ENCODE measurements at places on chromosomes 7 and 10.

GRCh38 chr10:45425621-45426563 is 51.9 kb downstream of the ALOX5 start:
- peaks cover 20% of the 10 kb centered on the region for H3K4me1 ChIP-seq
- no peak overlapping the region for H3K27ac ChIP-seq
- peaks cover 4% of the 10 kb centered on the region for H3K36me3 ChIP-seq

DNA sequence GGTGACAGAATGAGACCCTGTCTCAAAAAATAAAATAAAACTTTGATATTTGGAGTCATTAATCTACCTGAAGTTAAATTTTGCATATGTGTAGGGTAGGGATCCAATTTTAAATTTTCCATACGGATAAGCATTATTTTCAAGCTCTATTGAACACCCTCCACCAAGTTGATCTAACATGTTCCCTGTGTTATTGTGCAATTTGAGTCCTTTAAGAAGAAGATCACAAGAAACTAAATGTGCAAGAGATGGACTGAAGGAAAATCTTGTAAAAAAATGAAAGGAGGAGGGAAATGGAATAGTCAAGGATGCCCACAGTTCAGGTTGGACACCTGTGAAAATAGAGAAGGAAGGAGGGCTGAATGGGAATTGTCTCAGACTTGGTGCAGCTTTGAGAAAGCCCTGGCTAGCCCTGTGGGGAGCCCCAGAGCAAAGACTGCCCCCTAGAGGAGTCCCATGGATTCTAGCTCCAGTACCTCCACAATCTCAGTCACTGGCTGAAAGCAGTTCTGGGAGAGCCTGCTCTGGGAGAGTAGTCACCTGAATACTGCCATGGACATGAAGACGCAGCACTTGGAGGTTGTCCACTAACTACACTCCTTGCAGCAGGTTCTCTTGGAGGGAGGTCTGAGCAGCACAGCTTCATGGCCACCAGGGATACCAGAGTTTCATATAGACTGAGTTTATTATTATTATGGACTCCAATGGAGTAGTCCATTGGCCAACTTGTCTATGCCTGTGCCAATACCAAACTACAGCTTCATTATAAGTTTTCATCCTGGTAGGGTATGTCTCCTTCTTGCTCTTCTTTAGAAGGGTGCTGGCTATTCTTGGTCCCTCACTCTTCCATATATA is 5.7 kb upstream of the TIAL1 start:
- H3K27me3 ChIP-seq: no peaks in the 10 kb centered on the region
- DNase-seq: no peak
- peaks cover 3% of the 10 kb centered on the region for H3K4me1 ChIP-seq
- H3K4me3 ChIP-seq: no peak overlapping the region
- H3K36me3 ChIP-seq: no peaks in the 10 kb centered on the region

DNA sequence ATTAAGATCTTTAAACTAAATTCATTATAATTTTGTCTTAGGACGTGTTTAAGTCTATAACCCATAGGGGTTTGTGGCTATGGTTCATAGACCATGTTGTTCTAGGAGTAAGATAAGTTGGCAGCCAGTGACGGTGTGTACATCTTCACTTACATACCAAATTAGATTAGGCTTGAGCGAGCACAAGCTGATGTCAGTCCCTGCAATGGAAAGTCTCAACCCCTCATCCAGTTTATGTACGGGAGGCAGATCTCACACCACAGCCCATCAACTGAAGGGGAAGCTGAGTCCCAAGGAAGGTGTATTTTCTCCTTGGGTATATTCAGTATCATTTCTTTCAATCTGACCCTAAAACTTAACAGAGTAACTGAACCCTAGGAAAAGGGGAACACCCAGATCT is 5.1 kb upstream of the SMC3 start:
- H3K36me3 ChIP-seq: no peaks in the 10 kb centered on the region
- H3K27me3 ChIP-seq: peaks cover 3% of the 10 kb centered on the region
- DNase-seq: no peak
- H3K27ac ChIP-seq: no peak overlapping the region
- H3K4me1 ChIP-seq: peaks cover 6% of the 10 kb centered on the region

DNA sequence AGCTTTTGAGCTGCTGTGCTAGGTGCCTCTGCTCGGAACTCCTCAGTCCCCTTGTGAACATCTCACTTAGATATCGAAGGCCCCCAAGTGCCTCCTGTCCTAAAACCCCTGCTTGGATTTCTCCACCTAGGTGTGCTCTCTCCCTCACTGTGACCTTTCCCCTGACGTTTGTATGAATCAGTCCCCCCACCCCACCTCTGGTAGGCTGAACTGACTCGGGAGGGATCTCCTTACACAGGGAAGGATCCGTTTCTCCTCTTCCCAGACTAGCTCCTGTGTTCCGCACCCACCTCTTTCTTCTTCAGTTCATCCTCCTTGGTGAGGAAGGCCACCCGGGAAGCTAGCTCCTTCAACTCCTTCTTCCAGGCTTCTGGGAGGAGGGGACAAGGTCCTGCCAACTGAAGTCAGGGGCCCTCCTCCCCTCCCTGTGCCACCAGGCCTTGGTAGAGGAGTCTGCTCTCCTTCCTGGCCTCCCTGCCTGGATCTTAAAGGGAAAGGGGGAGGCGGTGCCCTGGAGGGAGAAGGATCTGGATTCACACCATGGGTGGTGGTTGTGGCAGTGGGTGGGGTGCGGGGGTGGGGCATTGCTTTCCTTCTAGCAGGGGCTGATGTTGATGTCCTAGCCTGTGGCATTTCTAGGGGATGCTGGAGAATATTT is 6.8 kb downstream of the TBATA start:
- H3K4me3 ChIP-seq: no peak overlapping the region
- no peak overlapping the region for H3K27ac ChIP-seq
- no peak for DNase-seq
- H3K27me3 ChIP-seq: no peaks in the 10 kb centered on the region

DNA sequence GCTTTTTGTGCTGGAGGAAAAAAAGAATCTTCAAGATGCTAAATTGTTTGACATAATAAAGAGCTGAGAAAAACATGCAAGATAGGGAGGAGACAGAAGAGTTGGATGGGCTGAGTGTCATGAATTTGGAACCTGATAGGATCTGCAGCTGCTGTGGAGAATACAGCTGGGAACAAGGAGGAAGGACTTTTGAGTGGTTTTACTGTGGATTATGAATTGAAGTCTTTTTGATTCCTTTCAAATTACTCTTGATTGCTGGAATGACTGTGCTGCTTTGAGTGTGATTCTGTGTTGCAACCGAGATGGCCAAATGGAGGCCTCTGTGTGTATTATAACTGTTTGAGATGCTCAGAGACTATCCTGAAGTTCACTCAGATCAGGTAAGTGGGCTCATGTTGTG is 4.0 kb downstream of the EFCAB10 start:
- no peak for DNase-seq
- peaks cover 6% of the 10 kb centered on the region for H3K4me1 ChIP-seq
- no peak overlapping the region for H3K27ac ChIP-seq
- H3K4me3 ChIP-seq: no peak overlapping the region
- H3K27me3 ChIP-seq: no peaks in the 10 kb centered on the region

GRCh38 chr10:26436848-26437247 is 1.3 kb upstream of the APBB1IP start:
- no peak for DNase-seq
- no peaks in the 10 kb centered on the region for H3K36me3 ChIP-seq
- no peak overlapping the region for H3K4me3 ChIP-seq
- no peaks in the 10 kb centered on the region for H3K27me3 ChIP-seq

GRCh38 chr7:35726654-35727053 is 31.7 kb upstream of the HERPUD2 start:
- no peaks in the 10 kb centered on the region for H3K27me3 ChIP-seq
- peak overlapping the region; percentile 99 for H3K27ac ChIP-seq
- H3K36me3 ChIP-seq: no peaks in the 10 kb centered on the region
- no peak overlapping the region for H3K4me3 ChIP-seq
- no peak for DNase-seq
- H3K4me1 ChIP-seq: peaks cover 91% of the 10 kb centered on the region

GRCh38 chr10:124798781-124799180 is 2.8 kb upstream of the ABRAXAS2 start:
- no peak for DNase-seq
- no peak overlapping the region for H3K4me3 ChIP-seq
- no peak overlapping the region for H3K27ac ChIP-seq
- peaks cover 13% of the 10 kb centered on the region for H3K4me1 ChIP-seq
- H3K27me3 ChIP-seq: no peaks in the 10 kb centered on the region

DNA sequence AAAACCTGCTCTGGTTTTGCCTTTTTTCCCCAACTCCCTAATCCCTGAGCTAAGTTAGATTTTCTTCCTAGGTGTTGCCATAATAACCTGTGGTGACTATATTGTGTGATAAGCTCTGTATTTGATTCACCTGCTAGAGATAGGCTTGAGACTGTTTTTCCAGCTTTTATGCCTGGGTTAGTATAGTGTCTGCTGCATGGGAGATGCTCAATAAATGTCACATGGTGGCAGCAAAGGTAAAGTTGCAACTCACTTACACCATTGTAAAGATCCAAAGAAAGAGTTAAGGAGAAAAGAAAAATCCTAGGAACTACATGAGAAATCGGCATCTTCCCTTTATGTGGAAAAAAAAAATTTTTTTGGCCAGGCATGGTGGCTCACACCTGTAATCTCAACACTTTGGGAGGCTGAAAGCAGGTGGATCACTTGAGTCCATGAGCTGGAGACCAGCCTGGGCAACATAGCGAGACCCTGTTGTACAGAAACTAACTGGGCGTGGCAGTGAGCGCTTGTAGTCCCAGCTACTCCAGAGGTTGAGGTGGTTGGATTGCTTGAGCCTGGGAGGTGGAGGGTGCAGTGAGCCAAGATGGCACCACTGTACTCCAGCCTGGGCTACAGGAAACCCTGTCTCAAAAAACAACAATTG is 3.7 kb downstream of the CCNJ start:
- no peak for DNase-seq
- peaks cover 18% of the 10 kb centered on the region for H3K4me1 ChIP-seq
- peaks cover 2% of the 10 kb centered on the region for H3K36me3 ChIP-seq

- peaks cover 13% of the 10 kb centered on the region for H3K27me3 ChIP-seq
- H3K27ac ChIP-seq: no peak overlapping the region
- H3K4me3 ChIP-seq: no peak overlapping the region
- DNase-seq: no peak
- no peaks in the 10 kb centered on the region for H3K4me1 ChIP-seq
Measured at GRCh38 chr10:132833421-132834111, 47.6 kb upstream of the NKX6-2 start.

DNA sequence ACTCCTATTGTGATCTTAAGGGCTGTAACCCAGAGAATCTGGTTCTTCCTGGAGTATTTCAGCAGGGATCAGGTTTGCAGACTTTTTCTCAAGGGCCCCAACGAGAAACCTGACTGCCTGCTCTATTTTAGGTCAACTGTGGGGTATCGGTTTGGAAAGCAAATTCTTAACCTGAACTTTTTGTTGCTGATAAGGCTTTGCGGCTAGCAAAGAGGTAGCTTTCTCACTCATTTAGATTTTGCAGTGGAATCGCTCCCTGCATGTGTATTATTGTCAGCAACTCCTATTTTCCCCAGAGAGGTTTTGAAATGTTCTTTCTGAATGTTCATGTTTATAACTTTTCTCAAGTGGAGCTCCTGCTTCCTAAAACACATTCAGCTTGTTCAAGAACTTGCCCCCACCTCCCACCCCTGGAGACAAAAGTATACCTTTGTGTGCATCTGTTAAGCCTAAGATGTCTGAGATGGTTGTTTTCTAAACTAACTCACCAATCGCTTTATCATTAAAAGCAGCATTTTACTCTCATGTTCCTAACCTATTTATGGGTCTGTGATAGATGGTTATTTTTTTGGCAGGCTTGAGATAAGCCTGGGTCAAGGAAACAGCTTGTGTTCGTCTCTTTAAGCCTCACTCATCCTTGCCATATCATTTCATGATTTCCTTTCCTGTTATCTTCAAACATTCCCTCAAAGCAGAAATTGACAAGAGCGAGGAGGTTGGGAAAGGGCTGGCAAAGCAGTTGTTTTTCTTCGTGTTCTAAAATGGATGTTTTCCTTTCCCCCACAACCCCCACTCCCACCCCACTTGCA is 129.8 kb downstream of the BAMBI start:
- H3K27ac ChIP-seq: no peak overlapping the region
- DNase-seq: no peak
- H3K27me3 ChIP-seq: no peaks in the 10 kb centered on the region
- H3K4me1 ChIP-seq: no peaks in the 10 kb centered on the region
- no peak overlapping the region for H3K4me3 ChIP-seq
- H3K36me3 ChIP-seq: no peaks in the 10 kb centered on the region

- H3K27ac ChIP-seq: no peak overlapping the region
- peaks cover 50% of the 10 kb centered on the region for H3K4me1 ChIP-seq
- peak overlapping the region; percentile 58 for H3K4me3 ChIP-seq
- peak; percentile 60 for DNase-seq
- H3K36me3 ChIP-seq: no peaks in the 10 kb centered on the region
Measured at GRCh38 chr7:129785685-129786514, 166.9 kb downstream of the UBE2H start.

DNA sequence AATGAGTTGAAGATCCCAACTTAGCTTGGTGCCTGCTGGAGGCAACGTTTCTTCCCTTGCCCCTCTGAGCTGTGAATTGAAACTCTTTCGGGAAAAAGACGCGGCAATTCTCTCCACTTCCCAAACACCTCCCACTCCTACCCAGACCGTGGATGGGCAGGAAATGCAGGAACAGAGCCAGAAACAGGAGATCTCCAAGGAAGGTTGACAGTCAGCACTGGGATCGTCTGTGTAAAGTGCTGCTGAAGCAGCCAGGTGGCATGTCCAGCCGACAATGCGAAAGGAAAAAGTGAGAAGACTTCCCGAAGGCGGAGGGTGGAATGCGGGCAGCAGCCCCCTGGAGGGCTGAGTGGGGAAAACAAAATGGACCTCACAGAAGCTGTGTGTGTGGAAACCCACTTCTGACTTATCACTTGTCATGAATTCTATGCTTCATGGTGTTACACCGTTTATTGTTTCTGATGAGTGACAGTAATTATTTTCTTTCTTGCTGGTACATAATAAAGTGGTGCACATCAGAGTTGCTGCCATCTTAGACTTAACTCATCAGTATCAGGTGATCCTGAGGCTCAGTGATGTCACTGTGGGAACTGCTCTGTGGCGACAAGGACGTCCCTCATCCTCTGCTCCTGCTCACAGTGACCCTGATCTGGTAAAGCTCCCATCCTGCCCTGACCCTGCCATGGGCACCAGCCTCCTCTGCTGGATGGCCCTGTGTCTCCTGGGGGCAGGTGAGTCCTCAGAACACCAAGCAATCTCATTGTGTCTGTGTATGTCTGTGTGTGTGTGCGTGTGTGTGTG is 220.5 kb upstream of the PRSS1 start:
- peaks cover 3% of the 10 kb centered on the region for H3K27me3 ChIP-seq
- H3K36me3 ChIP-seq: no peaks in the 10 kb centered on the region
- no peak overlapping the region for H3K27ac ChIP-seq
- no peak overlapping the region for H3K4me3 ChIP-seq
- no peak for DNase-seq

DNA sequence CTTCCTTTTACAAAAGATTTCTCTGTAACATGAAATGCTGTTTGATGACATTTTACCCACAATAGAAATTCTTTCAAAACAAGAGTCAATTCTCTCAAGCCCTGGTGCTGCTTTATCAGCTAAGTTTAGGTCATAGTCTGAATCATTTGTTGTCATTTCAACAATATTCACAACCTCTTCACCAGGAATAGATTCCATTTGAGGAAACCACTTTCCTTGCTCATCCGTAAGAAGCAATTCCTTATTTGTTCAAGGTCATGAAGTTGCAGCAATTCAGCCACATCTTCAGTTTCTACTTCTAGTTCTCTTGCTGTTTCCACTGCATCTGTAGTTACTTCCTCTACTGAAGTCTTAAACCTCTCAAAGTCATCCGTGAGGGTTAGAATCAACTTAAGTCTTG is 315.3 kb downstream of the TYW1 start:
- no peak overlapping the region for H3K27ac ChIP-seq
- no peak for DNase-seq
- no peaks in the 10 kb centered on the region for H3K36me3 ChIP-seq
- no peaks in the 10 kb centered on the region for H3K27me3 ChIP-seq
- no peak overlapping the region for H3K4me3 ChIP-seq
- no peaks in the 10 kb centered on the region for H3K4me1 ChIP-seq

Measured in B cell (primary cell).